ENCODE measurements at places on chromosomes 1 and 21. TPM values are rescaled to one million over a fixed set of nuclear protein-coding genes. Genes with fewer than 3 reads are reported as not detected.
A peak's percentile ranks its signal among the peaks of the same experiment; 100 is the strongest.

DNA sequence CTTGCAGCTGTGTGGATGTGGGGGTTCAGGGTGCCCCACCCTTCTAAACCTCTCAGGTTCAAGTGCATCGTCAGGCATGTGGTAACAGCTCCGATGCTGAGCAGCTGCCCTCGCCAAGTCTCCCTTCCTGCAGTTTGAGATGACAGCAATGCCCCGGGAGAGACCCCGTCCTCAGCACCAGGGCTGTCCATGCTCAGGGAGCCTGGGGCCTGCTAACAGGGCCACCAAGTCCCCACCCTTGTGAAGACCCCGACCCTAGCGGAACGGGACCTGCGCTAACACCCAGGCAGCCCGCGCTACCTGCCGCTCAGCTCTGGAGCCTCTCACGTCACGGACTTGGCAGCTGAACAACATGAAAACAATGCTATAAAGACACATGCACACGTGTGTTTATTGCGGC, 159.2 kb upstream of the C1orf174 start:
- H3K4me3 ChIP-seq = no peak overlapping the region
- H3K27ac ChIP-seq = no peak overlapping the region
- H3K27me3 ChIP-seq = no peaks in the 10 kb centered on the region
- no peaks in the 10 kb centered on the region for H3K36me3 ChIP-seq
- no peaks in the 10 kb centered on the region for H3K4me1 ChIP-seq

The TPTE gene
- total RNA-seq = not detected

DNA sequence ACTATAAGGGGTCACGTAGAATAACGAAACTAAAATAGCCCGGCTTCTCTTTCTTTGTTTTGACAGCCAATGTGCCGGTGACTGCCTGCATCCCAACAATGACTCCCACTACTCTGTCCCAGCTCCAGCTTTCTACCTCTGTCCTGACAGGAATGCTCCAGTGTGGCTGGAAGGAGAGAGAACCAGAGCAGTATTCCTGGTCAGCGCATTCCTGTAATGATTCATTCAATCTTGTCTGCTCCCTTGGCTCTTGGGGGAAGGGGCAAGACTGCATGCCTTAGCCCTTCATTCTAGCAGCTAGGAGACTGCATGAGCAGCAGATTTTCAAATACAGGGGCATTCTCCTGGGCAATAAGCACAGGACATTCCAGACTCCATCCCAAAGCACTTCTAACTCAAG, 132.1 kb upstream of the PRMT6 start:
- peak; percentile 23 for DNase-seq
- no peak overlapping the region for H3K27ac ChIP-seq
- no peaks in the 10 kb centered on the region for H3K36me3 ChIP-seq
- no peaks in the 10 kb centered on the region for H3K27me3 ChIP-seq
- no peak overlapping the region for H3K4me3 ChIP-seq

GRCh38 chr1:188386161-188386560, 1557.4 kb downstream of the PLA2G4A start:
- no peak overlapping the region for H3K4me3 ChIP-seq
- no peaks in the 10 kb centered on the region for H3K4me1 ChIP-seq
- no peak for DNase-seq
- no peaks in the 10 kb centered on the region for H3K36me3 ChIP-seq
- H3K27me3 ChIP-seq = no peaks in the 10 kb centered on the region
- no peak overlapping the region for H3K27ac ChIP-seq

GRCh38 chr1:30270461-30270860, 452.9 kb downstream of the MATN1 start:
- H3K4me3 ChIP-seq = no peak overlapping the region
- H3K27ac ChIP-seq = no peak overlapping the region
- no peaks in the 10 kb centered on the region for H3K36me3 ChIP-seq
- no peaks in the 10 kb centered on the region for H3K4me1 ChIP-seq

DNA sequence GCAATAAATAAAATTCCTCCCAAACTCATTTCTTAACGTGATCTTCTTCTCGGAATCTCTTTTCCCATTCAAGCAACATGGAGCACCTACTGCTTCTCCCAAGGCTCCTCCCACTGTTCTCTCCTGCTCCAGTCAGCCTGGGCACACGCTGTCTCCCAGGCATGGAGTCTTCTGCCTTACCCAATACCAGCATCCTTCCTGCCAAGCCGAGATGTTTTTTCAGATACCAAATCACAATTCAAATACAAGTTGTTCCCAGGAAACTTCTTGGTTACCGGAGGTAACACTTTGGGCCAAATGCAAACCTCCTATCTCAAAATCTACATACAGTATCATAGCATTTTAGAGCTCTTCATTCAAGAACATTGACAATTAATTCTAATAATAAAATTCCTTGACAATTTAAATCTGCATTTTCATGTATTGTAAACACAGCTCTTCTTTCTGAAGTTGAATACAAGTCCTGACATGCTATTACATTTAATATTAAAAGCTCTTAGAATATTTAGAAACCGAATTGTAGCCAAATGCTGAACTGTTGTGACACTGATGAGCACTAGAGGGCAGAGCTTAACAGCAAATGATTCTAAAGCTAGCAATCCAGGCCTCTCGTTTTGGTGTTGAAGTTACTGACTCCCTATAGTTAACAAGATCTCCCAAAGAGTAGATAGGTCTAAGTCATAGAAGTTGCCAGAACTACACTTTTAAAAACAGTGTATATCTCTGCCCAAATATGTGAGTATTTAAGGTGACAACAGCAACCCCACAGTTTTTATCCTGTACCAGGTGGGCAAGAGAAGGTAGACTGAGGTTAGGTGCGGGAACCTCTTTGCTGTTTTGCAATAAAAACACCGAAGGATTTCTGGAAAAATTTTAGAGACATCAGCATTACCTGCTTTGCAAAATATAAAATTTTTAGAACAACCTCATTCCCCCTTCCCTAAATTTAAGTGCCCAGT, 52.3 kb downstream of the BCAR3 start:
- H3K27ac ChIP-seq = no peak overlapping the region
- peaks cover 3% of the 10 kb centered on the region for H3K4me1 ChIP-seq
- no peak overlapping the region for H3K4me3 ChIP-seq
- no peaks in the 10 kb centered on the region for H3K27me3 ChIP-seq
- DNase-seq = peak; percentile 88

DNA sequence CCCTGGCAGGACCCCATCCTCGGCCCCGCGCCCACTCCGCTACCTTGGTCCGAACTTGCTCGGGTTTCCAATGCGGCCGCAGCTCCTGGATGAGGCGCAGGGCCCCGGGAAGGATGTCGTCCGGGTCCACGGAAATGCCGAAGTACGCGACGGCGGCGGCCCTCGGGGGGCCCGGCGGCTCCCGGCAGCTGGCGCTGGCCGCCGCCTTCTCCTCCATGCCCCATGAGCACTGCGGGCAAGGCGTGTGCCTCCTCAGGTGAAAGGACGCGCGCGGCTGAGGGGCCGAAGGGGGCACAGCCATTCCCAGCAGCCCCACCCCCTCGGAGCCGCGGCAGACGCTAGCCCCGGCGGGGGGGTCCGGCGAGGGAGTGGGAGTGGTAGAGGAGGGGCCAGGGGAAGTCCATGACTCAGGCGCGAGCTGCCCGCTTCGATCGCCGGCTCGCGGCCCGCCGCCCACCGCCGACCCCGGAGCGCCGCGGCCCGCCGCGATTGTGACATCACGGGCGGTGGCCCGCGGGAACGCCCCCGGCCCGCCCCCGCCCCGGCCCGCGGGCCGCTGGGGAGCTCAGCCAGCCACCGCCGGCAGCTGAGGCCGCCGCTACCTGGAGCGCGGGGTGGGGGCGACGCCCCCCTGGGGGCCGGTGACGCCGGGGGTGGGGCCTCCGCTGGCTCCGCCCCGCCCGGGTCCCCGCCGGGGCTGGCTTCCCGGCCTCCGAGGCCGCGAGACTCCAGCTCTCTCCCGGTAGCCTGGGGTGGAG, at the start of gene ETNK2:
TSS of gene ETNK2 (minus strand) at position 493 of the 758 bp plus-strand sequence. CDS start at position 301, 192 bp downstream.
- no peaks in the 10 kb centered on the region for H3K36me3 ChIP-seq
- H3K4me1 ChIP-seq = peaks cover 2% of the 10 kb centered on the region
- peak within 1 kb of the TSS; percentile 62 for H3K4me3 ChIP-seq
- peak; percentile 69 for DNase-seq
- H3K27me3 ChIP-seq = no peaks in the 10 kb centered on the region

DNA sequence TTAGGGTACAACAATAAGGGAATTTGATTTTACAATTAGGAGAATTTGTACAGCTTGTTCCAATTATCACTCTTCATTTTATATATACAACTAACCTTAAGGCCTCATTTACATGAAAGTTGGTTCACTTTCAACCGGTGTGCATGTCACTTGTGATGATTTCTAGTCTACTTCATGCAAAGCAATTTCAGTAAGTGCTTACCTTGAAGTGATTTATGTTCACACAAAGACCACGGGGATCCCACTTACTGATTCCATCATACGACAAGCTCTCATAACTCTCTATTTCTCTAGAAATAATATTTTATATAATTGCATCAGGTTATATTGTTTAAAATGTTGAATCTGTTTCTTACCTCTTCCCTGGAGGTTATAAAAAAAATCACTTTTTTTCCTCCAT, 100.3 kb upstream of the CHODL start:
- no peak overlapping the region for H3K27ac ChIP-seq
- H3K4me3 ChIP-seq = no peak overlapping the region
- H3K36me3 ChIP-seq = no peaks in the 10 kb centered on the region
- H3K27me3 ChIP-seq = no peaks in the 10 kb centered on the region

DNA sequence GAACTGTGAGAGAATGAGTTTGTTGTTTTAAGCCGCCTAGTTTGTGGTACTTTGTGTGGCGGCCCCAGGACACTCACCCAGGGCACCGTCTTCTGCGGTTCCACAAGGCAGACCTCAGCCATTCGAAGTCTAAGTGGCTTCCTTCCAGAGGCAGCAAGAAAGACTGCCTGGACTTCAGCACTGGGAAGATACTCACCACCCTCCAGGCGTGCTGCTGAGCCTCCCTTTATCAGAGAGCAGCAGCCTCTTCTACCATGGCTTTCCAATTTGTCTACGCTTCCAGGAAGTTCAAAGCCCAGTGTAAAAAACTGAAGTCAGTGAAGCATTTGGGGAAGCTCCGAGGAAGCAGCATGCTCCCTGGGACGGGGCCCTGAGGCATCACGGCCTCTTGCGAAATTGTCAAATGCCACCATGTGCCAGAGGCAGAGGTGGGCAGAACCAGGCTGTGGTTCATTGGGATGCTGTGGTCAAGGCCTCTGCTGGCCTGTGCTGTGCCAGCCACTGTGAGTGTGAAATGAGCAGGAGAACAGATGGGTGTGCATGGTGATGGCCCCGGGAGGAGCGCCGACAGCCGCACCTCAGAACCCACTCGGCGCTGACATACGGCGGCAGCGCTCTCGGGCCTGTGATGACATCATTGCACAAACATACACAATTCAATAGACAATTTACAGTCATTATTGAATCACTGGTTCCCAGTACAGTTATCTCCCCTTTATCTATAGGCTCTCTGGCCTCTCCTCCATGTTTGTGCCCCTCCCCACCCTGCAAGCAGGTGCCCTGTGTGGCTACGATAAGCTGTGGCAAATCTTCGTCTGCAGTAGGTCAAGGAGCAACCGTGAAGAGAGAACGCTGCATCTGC, 110.4 kb downstream of the PDE9A start:
- no peak overlapping the region for H3K27ac ChIP-seq
- DNase-seq = no peak
- no peaks in the 10 kb centered on the region for H3K27me3 ChIP-seq
- H3K4me1 ChIP-seq = no peaks in the 10 kb centered on the region
